Cortex of kidney (tissue), 1 donor: ENCODE measurements at places on chromosomes 11 and 22.

DNA sequence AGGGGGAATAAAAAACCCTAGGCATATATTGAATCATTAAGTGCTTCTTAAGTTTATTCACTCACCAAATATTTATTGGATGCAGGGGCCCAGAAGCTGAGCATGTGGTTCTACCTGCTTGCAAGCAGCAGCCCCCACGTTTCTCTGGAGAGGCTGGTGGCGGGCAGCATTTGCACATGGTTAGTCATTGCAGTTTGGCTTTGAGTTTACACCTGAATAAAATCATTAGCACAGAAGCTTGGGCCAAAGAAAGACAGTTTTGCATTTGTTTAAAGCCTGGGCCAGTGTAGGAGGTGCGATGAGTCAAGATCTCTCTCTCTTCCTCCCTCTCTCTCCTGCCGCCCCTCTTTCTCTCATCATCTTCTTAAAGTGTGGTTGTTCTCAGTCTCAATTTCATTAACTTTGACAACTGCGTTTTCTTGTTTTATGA, 72.6 kb downstream of the C22orf31 start:
- DNase-seq: no peak

- no peak for DNase-seq
These were observed 24.1 kb downstream of the LARGE1 start for GRCh38 chr22:33896154-33896553.

GRCh38 chr11:1232883-1233321, 10.0 kb downstream of the MUC5B start:
- no peak for DNase-seq

DNA sequence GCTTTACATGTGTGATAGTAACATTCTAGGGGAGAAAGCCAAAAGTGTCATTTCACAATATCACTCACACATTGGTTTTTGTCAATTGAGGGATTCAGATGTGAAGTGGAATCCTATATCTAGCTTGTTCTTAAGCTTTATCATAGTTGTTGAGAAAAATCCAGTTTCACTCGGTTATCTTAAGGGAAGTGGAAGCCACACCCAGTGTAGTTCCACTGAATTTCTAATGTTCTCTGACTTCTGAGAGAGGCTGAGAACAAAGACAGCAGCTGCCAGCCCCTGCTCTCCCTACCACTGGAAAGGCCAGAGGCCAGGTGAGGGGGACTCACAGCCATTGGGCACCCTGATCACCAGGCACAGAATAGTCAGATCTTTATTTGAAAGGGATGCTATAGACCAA, 53.7 kb downstream of the THAP12 start:
- no peak for DNase-seq

DNA sequence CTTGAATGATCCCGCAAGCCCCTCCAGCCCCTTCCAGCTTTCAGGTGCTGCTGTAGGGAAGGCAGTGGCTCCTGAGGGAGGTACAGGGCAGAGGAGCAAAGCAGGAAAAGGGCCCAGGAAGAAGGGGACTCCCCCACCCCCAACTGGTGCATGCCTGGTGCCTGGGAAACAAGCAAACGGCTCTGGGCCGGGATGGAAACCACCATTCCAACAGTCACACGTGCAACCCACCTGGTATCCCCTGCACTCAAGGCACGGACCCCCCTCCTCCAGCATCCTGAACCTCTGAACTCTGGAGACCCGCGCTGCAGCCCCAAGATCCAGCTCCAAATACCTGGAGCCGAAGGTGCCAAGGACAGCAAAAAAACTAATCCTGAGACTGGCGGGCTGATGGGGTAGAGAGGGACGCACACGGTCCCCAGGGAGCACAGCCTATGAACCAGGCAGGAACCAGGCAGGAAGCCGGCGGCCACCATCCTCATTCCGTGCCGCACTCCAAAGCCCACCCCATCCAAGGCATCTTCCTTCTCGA, 537 bp downstream of the SCN4B start:
- no peak for DNase-seq

GRCh38 chr11:30594646-30595411, 8.7 kb upstream of the MPPED2 start:
- DNase-seq: no peak

GRCh38 chr11:73907191-73907590, 30.4 kb downstream of the PAAF1 start:
- no peak for DNase-seq

DNA sequence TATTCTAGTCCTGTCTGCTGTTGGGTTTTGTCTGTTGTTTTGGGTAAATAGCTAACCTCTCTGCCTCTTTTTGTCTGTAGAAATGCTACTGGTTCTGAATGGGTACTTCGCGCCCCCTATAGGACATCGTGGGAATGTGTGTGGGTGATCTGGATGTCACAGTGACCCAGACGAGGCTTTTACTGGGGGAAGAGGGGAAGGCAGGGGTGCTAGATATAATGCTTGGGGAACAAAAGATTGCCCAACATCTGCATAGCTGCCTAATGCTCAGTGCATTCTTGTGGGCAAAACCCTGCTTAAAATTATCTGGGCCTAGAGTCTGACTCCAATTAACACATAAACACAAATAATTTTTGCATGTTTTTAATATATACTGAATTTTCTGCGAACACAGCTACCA, 57.7 kb downstream of the BMAL1 start:
- DNase-seq: no peak

DNA sequence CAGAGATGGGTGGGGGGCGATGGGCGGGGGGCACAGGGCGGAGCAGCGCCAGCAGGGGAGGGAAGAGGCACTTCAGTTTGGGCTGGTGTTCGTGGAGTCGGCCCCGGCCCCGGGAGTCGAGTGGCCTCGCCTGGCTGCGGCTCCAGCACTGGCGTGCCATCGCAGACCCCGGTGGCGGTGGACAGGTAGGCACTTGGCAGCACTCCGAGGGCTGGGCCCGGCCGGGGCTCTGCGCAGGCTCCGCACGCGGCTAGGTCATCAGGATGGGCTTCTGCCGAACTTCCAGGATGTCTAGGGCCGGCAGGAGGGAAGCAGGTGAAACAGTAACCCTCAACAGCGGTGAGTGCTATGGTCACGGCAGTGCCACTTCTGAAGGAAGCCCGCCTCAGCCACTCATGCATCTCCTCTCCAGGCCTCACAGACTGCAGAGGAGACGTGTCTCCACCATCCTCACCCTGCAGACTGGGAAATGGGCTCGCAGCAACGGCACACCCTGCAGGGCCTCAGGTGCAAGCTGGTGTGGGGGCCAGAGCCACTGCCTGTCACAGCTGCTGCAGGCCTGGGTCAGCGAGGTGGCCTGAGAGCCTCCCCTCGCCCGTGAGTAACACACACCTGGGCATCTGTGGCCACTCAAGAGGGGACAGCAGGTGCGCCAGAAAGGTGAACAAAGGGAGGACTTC, 33.3 kb downstream of the NUP50 start:
- DNase-seq: no peak

GRCh38 chr22:24305260-24305692, 34.6 kb downstream of the SPECC1L start:
- DNase-seq: no peak

DNA sequence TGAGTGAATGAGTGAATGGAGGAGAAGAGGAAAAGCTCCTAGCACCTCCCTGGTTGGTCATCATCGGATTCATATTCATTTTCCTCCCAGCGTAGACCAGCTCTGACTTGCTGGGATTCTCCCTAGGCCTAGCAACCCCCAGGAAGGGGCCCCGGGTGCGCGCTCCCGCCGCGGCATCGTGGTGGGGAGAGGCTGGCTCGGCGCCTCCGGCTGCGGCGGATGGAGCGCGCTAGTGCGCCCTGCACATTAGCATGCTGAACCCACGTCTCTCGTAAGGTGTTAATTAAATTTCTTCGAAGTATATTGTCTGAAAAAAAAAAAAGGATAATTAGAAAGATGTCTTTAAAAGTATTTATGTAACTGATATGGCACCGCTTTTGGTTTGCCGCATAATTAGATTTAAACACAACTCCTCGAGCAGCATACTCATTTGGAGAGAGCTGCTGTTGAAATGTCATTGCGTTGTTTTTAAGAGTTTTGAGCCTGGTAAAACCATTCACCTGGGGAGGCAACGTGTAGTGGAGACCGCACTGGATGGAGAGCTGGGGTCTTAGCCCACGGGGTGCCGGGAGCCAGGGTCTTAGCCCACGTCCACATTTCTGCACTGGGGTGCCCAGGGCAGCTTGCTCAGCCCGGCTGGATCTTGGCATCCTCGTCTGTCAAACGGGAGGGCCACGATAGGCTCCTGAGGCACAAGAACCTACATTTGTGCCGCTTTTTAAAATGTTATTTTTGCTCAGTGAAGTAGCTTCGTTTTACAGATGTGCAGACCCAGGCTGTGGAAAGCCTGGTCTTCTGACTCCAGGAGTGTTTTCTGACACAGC, 21.8 kb downstream of the MPPED1 start:
- no peak for DNase-seq

GRCh38 chr22:46367707-46368191, 32.2 kb downstream of the TRMU start:
- no peak for DNase-seq

DNA sequence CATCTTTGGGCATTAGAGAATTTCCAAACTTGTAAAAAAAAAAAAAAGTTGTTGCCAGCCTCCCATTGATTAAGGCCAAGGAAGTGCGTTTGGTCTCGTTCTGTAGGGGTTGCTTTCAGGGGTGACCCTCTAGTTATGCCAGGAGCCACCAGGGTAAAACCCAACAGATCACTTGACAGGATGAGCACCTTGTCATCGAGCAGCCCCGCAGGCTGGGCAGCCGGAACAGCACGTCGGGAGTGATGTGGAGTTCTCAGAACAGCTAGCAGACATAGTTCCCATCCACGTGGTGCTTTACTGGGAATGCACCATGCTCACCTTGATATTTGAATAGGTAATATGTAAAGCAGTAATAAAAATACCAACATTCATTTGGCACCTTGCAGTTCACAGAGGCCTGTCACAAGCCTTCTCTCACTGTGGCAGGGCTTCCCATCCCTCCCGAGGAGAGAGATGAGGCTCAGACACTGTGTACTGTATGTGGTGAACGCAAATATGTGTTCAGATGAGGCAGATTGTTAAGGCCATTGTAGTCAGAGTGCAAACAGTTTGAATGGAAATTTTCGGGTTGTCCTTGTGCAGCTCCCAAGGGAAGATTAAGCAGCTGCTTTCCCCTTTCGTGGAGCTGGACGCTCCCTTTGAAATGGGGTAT, 70.9 kb upstream of the SORL1-AS1 start:
- DNase-seq: no peak

DNA sequence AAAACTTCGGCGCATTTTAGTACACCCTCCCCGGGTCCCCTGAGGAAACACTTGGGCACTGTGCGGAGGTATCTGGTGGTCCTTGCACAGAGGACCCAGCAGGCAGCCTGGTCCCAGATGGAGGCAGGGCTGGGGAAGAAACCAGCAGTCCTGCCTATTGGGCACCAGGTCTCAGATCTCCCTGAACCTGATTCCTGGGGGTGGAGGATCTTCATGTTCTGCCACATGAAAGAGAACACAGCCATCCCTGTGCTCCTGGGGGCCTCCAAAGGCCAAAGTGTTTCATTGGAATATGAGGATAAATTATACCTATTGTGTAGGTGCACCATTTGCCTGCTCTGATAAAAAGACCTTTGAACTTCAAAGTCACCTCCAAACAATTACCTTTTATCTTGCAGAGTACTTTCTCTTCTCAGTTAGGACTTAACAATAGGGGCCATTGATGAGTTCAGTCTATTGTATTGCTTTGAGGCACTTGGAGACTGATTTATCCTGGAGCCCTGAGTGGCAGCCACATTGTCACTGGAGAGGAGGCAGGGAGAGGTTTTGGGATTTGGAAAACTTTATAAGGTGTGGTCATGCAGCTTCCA, 1.8 kb downstream of the RCN1 start:
- no peak for DNase-seq

DNA sequence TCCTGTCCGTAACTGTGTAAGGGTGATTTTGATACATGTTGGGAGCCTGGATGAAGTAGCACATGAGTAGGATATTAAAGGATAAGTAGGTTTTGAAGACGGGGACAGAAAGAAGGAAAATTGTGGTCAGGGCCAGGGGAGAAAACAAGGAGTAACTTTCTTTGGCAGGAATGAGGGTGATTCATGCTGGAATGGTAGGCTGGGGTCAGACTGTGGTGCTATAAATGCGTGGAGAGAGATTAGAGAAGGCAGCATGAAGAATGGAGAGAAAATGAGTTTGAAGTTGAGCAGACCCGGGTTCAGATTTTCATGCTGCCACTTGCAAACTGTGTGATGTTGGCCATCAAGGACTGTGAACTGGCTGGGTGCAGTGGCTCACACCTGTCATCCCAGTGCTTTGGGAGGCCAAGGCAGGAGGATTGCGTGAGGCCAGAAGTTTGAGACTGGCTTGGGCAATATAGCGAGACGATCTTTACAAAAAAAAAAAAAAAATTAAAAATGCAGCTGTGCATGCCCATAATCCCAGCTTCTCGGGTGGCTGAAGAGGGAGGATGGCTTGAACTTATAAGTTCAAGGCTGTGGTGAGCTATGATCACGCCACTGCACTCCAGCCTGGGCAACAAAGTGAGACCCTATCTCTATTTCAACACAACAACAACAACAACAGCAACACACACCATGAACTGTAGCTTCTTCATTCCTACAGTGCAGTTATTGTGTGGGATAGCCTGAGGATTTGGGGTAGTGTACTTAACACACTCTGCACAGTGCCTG, 22.3 kb downstream of the ZBTB16 start:
- no peak for DNase-seq

GRCh38 chr11:76493626-76494539, 49.1 kb downstream of the EMSY start:
- no peak for DNase-seq

DNA sequence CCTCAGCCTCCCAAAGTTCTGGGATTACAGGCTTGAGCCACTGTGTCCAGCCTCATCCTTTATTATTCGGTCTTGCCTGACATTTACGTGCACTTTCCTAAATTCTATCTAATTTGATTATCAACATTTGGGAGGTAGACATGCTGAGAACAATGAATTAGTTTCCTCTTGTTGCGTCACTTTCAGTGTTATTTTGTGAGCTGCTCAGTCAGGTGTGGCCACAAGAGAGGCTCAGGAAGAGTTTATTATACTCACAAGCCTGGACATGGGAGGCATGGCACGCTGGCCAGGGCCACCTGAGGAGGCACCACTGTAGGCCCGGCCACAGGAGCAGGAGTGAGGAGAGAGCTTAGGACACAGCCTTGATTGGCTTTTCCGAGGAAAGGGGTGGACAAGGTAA, 59.7 kb upstream of the RBFOX2 start:
- DNase-seq: no peak

GRCh38 chr11:1509626-1510255, 23.2 kb upstream of the MOB2 start:
- DNase-seq: no peak

DNA sequence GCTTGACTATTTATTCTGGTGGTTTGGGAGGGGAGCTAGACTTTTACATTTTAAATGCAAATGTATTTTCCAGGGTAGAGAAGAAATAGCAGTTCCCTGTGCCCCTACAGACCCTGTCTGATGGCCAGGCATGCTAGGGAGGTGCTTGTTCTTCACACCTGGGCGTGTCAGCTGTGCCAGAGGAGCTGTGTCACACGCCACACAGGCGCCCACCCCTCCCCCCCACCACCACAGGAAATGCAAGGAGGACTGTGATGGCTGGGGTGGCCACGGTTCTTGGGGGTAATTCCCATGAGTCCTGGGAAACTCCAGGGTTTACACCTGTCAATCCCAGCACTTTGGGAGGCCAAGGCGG, 82.2 kb downstream of the FLI1 start:
- DNase-seq: no peak

- no peak for DNase-seq
These were observed 22.8 kb downstream of the TEAD1 start for GRCh38 chr11:12696911-12697581.
